Fibroblast of skin of left biceps (primary cell): ENCODE measurements at places on chromosomes 2 and 18.

DNA sequence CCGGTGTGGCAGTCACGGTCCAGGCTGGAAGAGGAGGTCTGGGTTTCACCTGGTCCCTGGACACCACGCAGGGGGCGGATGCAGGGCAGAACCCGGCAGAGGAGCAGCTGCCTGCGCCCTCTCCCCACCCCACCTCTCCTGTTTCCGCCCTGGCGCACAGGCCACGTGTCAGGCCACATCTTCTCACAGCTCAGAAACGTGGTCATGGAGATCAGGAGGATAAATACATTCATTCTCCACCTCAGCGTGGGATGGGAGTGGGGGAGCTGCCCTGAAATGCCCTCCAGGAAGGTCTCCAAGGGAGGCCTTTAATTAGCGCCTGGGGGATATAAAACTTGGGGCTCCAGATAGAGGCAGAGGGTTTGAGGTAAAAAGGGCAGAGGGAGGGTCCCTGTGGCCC, 142.0 kb downstream of the KCTD1 start:
- no peak for DNase-seq

DNA sequence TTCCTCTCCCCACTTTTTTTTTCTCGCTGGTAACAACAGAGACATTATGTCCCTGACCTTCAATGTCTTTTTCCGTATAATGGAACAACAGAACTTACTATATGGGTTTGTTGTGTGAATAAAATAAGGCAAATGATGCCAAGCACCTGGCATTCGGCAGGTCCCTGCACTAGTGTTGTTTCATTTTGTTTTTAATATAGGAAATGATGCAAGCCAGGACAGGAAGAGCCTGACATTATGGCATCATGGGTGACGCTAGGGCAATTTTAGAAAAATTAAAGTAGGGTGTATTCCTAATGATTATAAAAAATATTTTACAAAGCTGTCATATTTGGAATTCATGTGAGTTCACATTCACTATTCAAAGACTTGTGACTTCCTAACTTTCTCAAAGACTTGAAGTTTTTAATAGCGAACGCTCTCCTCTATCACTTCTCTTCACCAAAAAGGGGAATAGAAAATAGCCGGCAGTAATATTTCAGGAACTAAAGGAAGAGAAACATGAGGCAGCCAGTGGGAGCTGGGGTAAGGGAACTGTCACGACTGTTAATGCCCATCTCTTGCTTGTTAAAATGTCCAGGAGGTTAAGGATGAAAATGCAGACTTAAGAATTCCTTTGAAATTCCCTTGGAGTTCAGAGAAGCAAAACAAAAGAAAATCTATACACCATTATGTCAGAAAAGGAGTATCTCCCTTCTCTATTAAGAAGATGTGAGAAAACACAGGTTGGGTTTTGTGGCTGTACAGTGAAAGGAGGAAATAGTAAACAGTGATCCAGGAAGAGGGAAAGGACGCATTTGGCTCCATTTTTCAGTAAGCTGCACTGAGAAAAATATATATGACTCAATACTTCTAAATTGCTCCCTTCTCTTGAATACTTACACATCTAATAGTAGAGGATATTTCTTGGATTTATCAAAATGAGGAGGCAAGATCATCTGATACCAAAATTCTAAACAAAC, 60.2 kb downstream of the DPP4 start:
- DNase-seq, result no peak

DNA sequence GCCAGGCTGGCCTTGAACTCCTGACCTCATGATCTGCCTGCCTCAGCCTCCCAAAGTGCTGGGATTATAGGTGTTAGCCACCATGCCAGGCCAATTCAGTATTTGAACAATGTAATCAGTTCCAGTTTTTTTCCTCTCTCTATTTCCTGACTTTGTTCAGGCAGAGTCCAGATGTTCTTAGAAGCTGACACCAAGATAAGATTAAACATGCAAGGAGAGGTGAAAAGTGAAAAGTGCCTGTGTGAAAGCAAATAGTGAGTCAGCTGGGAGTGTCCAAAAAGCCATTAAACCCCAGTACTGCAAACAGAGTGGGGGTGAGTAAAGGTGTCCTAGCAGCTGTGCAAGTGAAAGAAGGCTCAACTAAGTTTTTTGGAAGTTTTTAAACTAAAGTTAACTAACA, 231.5 kb downstream of the PTH2R start:
- DNase-seq, result no peak

DNA sequence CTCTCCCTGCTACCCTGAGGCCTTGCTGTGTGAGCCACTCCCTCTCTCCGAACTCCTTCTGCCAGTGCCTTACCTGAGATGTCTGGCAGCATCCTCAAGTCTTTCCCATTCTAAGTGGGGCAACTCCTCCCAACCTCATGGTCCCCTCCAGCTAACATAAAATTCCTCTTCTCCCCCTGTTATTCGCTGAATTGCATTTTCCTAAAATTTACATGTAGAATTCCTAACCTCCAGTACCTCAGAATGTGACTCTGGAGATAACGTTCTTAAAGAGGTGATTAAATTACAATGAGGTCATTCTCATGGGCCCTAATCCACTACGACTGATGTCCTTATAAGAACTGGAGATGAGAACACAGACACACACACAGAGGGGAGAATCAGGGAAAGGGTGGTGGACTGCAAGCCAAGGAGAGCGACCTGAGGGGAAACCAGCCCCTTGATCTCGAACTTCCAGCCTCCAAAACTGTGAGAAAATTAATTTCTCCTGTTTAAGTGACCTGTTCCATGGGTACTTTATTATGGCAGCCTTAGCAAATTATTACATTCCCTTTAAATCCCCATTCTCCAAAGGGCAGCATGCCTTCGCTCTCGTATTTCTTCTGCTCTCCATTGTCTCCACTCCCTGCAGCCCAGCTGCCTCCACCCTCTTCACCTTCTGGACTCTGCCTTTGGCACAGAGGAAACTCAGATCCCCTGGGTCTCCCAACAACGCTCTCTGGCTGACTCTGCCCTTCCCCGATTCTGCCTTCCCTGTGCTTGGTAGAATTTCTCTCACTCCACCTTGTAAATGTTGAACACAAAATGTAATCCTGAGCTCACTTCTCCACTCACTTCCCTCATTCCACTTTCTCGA, 70.5 kb downstream of the TGIF1 start:
- DNase-seq, result no peak

GRCh38 chr2:127194447-127194846, 25.7 kb downstream of the CYP27C1 start:
- no peak for DNase-seq

DNA sequence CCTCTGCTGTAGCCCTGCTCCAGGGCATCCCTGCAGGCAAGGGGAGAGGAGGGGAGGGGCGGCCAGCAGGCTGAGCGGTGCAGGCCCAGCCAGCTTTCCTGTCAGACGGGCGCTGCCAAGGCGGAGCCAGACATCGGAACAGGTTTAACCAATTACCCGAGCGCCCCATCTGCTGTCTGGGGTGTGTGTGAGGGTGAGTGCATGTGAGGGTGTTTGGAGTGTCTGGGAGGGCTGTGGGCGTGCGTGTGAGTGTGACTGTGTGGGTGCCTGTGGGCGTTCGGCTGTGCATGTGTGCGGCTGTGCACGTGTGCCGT, 20.0 kb downstream of the EMX1 start:
- DNase-seq, result no peak

DNA sequence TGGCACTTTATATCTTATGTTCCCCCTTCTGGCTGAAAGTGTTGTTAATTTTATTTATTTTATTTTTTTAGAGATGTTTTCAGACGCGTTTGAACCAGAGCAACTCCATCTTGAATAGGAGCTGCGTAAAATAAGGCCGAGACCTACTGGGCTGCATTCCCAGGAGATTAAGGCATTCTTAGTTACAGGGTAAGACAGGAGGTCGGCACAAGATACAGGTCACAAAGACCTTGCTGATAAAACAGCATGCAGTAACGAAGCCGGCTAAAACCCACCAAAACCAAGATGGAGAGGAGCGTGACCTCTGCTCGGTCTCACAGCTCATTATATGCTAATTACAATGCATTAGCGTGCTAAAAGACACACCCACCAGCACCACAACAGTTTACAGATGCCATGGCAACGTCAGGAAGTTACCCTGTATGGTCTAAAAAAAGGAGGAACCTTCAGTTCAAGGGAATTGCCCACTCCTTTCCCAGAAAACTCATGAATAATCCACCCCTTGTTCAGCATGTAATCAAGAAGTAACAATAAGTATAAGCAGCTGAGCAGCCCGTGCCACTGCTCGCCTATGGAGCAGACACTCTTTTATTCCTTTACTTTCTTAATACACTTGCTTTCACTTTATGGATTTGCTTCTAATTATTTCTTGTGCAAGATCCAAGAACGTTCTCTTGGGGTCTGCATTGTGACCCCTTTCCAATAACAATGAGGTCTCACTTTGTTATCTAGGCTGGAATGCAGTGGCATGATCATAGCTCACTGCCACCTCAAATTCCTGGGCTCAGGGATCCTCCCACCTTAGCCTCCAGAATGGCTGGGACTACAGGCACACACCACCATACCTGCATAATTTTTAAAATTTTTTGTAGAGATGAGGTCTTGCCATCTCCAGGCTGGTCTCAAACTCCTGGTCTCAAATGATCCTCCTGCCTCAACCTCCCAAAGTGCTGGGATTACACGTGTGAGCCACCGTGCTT, 55.9 kb downstream of the CACNB4 start:
- no peak for DNase-seq

- DNase-seq, result no peak
Observed at GRCh38 chr18:67379981-67380380, 136.5 kb downstream of the DSEL start.

GRCh38 chr2:41903474-41904135, 144.2 kb upstream of the PKDCC start:
- peak; percentile 65 for DNase-seq

DNA sequence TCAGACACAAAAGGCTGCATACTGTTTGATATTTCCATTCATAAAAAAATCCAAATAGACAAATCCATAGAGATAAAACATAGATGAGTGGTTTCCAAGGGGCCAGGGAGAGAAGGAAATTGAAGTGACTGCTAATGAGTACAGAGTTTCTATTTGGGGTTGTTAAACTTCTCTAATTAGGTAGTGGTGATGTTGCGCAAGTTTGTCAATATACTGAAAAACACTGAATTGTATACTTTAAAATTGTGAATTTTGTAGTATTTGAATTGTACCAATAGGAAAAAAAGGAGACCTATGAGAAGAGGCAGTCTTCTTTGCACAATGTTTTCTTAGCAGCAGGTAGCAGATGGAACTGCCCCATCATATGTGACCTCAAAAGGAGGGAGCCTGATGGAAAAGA, 71.1 kb downstream of the SCN9A start:
- DNase-seq, result no peak

GRCh38 chr2:64359171-64359891, 94.6 kb upstream of the LGALSL start:
- DNase-seq, result no peak

- DNase-seq, result no peak
Observed at GRCh38 chr2:196415384-196415783, 224.1 kb upstream of the CCDC150 start.

- no peak for DNase-seq
Observed at GRCh38 chr2:53631313-53632125, 136.1 kb upstream of the CHAC2 start.

DNA sequence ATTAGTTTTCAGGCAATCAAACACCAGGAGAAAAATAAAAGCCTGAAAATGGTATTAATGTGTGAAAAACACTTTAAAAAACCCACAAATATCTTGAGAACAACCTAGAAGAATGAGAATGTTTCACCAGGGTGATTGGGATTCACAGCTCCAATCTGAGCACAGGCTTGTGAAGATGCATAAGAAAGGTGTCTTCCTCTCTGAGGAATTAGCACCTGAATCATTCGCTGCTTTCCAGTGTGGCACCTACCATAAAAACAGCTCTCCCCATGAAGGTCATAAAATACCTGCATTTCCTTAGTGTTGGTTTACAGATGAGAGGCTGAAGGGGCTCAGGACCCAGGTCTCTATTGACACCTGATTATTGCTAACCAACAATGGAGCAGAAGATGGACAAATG, 499.7 kb upstream of the KLHL29 start:
- DNase-seq, result no peak

GRCh38 chr2:156098506-156098905, 234.0 kb downstream of the NR4A2 start:
- DNase-seq, result no peak
